Activated naive CD8-positive, alpha-beta T cell treated with anti-CD3 and anti-CD28 coated beads for 36 hours (primary cell): ENCODE measurements at places on chromosomes 2 and 18.

DNA sequence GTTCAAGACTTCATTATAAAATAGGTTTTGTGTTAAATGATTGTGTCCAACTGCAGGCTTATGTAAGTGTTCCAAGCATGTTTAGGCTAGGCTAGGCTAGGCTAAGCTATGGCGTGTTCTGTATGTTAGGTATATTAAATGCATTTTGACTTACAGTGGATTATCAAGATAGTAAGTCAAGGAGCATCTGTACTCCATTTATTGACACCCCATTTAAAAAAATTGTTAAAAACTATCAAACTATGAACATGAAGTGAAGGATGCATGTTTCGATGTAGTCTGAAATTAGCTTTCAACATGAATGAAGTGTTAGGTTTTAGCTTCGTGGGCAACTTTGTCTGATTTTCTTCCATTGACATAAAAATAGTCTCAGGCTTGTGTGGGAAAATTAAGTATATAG lies 290.5 kb downstream of the PARD3B start:
- no peak for DNase-seq

DNA sequence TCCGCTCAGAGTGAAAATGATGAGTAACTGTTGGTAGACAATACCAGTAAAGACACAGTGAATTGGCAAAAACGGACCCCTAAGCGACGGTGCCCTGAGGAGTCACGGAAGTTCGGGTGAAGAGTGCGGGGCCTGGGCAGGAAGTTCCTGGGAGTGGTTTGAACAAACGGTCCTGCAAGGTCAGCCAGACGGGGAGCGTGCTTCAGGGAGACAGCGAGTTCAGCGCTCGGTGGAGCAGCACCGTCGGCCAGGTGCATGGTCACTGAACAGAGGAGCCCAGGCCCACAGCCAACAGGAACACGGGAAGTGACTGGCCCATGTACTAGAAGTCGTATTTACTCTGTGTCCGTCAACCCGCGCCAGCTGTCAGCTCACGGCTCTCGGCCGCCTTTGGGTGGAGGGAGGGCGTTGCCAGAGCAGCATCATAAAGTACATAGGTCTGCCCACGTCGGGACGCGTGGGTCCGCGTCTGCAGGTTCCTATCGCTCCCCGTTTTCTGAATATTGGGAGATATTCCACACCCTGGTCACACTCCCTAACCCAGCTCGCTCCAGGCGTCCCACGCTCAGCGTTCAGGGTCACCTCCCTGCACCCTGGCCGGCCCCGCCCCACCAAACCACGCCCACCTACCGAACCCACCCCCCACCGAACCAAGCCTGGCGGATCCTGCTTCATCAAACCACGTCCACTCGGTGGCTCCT lies 75.6 kb upstream of the UXS1 start:
- DNase-seq: peak; percentile 18

DNA sequence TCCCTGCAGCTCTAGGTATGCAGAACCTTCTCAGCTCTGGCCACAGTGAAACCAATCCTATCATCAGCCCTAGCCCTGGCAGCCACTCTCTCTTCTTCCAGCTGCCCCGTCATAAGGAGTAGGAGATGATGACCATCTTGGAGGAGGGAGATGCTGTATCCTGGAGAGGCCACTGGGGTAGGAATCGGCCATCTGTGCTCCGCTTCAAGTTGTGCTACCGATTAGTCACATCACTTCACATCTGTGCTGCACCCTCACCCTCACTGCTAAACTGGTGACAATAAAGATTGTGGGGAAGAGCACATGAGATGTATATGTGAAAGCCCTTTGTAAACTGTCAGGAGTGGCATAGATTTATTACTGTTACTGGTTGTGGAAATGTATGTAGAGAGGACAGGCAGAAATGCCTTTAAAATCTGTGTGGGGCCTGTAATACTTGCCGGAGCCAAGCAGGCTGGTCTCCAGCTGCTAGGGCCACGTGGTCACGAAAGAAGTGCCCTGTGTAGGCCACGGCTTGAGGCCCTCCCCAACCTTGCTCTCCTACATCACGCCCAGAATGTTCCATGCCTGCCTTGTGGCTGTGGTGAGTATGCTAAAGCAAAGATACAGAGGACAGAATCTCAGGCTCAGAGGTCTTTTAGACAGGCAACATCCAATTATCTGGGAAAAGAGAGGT lies 236.8 kb downstream of the CLIP4 start:
- DNase-seq: no peak

DNA sequence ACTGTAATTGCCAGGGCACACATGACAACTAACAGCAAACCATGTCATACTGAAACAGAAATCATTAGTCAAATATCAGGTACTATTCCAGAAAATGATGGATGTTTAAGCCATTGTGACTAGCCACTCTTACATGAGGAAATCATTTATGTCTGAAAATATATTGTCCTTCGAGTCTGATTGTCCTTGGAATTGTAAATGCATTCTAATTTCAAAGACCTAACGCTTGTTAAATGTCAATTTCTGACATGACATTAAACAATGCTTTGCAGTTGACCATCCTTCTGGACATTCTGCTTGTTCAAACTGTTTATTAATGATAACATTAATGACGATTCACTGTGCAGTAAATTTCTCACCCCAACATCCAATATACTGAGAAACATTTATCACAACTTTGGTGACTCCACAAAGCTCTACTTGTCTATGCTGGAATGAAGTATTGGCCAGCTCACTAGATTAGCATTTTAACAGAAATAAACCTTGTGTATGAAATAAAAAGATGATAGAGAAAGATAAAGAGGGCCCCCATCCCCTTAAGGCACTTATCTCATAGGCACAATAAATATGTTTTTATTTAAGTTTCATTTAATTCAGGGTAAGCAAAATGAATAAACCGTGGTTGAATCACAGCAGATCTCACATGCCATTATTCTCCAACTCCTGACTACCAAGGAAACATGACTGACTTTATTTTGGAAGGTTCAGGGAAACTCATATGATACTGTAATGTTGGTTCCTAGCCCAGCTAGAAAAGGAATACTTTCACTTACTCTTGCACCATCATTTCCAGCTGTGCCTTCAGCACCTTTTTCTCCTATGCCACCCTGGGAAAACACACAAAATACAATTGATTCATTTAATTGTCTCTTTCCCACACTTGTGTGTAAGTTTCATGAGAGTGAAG lies 82.3 kb downstream of the COL3A1 start:
- DNase-seq: no peak

GRCh38 chr2:83949361-83949760 lies 509.7 kb downstream of the SUCLG1 start:
- no peak for DNase-seq

- DNase-seq: no peak
These were observed 37.5 kb downstream of the FMNL2 start for GRCh38 chr2:152372438-152372984.

- DNase-seq: no peak
These were observed 153.8 kb upstream of the RASGRP3 start for GRCh38 chr2:33322612-33323011.

- peak; percentile 20 for DNase-seq
These were observed 122.9 kb upstream of the ACVR1C start for GRCh38 chr2:157751462-157752058.

DNA sequence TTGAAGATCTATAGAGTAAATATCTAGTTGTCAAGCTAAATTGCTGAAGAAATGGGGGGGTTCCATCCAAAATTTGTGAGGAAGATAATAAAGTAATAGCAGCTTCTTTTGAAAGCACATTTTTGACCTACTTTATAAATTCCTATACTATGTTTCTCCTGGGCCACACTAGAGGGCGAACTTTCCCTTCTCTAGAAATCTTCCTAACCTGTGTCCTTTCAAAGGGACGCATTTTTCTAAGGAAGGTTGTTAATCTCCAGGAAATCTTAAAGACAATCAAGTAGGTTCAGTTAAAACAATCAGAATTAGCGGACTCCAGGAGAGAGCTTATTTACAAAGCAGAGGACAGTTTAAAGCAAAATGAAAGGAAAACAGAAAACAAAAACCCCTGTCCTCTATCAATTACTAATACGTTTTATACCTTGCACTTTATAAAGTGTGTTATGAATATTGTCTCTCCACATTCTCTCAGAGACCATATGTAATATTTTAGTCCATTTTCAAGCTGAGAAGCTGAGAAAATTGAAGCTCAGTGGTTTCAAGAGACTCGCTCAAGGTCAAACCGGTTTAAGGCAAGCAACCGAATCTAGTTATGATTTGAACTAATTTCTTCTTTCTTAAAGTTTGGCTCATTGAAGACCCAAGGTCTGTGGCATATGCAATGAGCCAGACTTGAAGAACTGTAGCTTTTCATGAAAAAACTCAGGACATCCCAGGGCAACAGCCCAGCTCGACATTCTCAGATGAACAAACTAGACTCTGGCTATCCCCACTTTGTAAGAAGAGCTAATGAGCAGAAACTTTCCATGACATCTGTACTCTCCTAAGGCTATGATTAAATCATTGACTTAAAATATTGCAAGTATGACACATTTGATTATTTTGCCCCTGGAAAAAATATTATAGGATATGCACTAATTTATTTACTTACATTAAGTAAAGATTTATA lies 273.6 kb downstream of the PAX3 start:
- no peak for DNase-seq

GRCh38 chr18:56374007-56374655 lies 264.3 kb downstream of the TXNL1 start:
- DNase-seq: no peak

DNA sequence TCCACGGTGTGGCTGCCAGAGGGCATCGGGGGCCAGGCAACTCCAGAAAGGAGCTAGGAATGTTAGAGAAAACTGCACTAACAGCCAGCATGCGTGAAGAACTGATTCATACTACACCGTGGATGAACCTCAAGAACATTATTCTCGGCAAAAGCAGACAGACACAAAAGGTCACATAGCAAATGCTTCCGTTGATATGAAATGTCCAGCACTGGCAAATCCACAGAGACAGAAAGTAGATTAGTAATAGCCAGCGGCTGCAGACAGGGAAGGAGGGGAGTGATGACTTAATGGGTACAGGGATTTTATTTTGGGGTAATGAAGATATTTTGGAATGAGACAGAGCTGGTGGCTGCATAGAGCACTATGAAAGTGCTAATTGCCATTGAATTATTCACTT lies 37.4 kb downstream of the SCTR start:
- DNase-seq: no peak

DNA sequence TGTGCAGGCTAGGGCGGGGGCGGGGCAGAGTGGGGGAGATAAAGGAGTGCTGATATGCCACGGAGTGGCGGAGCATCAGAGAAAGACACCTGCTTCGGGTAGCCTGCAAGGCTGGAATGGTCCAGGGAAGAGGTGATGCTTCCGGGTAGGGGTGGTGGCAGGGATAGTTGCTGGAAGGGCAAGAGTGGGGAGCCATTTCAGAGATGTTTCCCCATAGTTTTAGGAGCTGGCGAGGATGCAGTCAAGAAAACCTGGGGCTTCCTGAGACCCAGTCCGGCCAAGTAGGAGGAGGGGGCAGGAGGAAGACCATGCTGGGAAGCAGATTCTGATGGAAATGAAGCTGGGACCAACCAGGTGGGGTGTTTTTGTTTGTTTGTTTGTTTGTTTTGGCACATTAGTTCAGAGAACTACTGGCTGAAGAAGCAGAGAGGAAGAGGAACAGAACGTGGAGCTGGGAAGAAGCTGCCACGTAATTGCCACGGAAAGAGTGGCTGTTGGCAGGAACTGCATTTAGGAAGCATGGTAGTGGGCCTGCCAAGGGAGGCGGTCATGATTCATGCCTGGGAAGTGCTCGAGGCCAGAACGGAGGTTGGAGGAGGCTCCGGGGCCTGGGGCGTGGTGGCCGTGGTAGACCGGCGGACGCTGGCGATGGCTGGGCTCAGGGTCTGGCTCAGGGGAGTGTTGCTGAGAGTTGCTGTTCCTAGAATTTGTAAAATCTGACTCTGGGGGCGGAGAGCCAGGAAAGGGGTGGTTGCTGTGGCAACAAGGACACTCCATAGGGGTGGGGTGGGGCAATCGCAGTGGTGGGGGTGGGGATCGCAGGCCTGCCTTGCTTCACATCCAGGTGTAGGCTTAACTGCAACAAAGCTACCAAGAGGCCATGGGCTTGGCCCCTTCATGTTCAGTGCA lies 8.6 kb upstream of the INPP5D start:
- no peak for DNase-seq

DNA sequence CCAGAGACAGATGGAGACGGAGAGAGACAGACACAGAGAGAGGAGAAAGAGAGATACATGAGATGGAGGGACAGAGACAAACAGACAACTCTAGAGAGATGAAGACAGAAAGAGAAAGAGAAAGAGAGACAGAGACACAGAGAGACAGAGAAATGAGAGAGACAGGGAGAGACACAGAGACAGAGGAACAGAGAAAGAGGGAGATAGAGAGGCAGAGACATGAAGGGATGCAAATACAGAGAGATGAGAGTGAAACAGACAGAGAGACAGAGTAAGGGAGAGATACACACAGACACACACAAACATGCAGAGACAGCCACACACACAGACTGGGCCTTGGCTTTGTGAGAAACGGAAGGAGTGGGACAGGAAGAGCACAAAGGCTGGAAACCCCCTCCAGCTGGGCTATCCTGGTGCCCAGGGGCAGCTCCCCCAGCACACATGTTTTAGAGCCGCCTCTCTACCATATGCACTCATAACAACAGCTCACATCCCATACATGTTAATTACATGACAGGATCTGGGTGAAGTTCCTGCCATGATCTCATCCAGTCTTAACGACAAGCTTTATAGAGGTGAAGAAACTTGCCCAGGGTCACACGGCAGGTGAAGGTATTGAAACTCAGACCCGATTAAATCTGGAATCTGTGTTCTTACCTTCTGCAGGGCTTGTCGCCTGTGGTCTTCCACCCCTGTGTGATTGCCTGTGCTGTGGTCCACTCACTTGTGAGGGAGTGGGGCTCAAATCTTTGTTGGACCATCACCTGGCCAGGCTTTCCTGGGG lies 32.4 kb downstream of the IL18R1 start:
- DNase-seq: no peak

- DNase-seq: no peak
These were observed 63.5 kb downstream of the CAVIN2 start for GRCh38 chr2:191783416-191783815.

DNA sequence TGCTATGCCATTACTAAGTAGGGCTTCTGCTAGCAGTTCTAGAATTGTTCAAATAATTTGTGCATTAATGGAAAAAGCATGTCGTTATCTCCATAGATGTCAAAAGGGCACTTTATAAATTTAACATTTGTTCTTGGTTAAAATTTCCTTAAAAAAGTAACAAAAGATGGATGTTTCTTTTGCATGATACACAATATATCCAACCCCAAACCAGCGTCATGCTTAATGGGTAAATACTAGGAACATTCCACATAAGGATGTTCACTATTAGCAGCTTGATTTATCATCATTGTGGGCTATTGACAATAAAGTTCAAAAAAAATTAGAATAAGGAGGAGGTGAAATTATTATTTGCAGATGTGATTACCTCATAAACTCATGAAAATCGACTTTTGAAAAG lies 79.7 kb downstream of the GREB1L start:
- DNase-seq: no peak

GRCh38 chr2:196372811-196373664 lies 201.7 kb upstream of the STK17B start:
- DNase-seq: no peak

- DNase-seq: no peak
These were observed 179.3 kb upstream of the LHCGR start for GRCh38 chr2:48934807-48935206.

GRCh38 chr2:44944102-44944951 lies 2.8 kb downstream of the SIX3 start:
- DNase-seq: no peak
